ENCODE measurements at places on chromosomes 5 and 9.
A peak's percentile ranks its signal among the peaks of the same experiment; 100 is the strongest.

DNA sequence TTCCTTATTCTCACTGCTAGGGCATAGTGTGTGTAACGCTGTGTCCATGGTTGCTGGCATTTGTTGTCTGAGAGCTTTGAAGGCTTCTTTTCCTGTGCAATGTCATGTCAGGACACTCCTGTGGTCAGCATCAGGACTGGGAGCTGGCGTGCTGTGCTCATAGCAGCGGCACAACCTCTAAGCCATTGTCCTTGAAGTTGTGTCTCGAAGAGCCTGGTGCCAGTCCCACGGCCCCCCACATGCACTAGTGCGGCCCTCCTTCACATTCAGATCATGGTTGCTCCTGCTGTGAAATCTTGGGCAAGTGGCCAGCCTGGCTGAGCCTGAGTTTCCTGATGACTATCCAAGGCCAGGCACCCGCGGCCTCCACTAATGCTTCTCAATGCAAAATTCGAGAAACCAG, 32.4 kb downstream of the PDZD2 start:
- no peak for DNase-seq

GRCh38 chr5:180331647-180331950, 21.5 kb downstream of the GFPT2 start:
- DNase-seq = no peak

DNA sequence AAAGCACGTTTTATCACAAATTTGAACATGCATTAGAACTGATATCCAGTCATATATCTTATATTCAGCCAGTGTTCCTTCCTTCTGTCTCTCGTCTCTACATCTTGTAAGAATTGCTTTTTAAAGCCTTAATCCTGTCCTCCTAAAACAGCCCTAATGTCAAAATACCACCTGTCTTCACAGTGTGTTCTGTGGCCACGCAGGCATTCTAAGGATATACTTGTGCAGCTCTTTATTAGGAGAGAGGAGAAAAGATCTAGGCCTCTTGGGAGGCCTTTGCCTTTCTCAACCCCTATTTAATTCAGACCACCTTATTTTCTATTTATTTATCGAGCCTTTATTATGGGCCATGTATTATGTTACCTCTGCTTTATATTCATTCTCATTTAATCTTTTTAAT, 78.3 kb downstream of the MAN2A1 start:
- no peak for DNase-seq

DNA sequence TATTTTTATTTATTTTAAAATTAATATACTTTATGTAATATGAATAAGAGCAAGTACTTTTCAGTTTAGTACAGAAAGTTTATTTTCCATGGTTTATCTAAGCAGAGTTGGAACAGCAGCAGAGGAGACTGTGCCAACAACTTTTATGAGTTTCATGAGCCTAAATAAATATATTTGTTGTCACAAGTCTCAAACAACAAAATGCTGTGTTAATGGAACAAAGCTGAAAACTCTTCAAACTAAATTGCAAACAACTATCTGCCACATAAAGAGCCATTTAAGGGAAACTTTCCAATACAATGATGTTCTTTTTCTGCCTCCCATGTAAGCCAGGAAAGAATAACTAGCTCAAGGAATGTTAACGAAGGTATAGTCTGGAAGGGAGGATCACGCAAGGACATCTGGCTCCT, 96.1 kb downstream of the FBN2 start:
- no peak for DNase-seq

GRCh38 chr5:38944282-38944681, 98.5 kb downstream of the OSMR start:
- no peak for DNase-seq

GRCh38 chr9:71609448-71609830, 158.9 kb downstream of the CEMIP2 start:
- DNase-seq = peak; percentile 13

- DNase-seq = no peak
Observed at GRCh38 chr5:135015942-135016341, 18.1 kb downstream of the PITX1 start.

DNA sequence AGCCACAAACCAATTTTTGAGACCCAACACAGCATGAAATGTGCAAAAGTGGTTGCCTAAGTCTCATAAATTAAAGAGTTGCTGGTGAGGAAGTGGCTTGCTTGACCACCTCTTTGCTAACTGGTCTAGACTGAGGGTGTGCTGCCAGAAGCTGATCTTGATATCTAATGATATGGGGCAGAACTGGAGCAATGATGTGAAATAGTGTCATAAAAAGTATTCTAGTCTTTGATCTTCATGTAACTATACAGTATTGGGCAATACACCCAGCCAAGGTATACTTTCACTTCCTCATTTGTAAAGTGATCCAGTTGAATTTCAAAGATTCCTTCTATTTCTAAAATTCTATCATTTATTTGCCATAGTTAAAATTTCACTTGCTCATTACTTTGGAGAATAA, 5.9 kb upstream of the YTHDC2 start:
- DNase-seq = no peak

DNA sequence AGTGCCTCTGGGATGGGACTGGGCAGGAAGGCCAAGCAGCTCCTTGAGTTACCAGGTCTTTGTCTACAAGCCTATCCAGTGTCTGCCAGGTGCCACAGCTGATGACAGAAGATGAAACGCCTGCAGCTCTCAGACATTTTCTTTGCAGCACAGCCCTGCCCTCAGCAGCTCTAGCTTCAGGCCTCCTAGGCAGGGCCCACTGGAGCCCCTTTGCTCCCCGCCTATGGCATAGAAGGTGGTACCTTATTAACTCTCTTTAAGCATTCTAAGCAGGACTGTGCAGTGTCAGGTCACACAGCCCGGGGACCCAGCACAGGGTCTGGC, 1.3 kb upstream of the SKP1 start:
- DNase-seq = no peak

DNA sequence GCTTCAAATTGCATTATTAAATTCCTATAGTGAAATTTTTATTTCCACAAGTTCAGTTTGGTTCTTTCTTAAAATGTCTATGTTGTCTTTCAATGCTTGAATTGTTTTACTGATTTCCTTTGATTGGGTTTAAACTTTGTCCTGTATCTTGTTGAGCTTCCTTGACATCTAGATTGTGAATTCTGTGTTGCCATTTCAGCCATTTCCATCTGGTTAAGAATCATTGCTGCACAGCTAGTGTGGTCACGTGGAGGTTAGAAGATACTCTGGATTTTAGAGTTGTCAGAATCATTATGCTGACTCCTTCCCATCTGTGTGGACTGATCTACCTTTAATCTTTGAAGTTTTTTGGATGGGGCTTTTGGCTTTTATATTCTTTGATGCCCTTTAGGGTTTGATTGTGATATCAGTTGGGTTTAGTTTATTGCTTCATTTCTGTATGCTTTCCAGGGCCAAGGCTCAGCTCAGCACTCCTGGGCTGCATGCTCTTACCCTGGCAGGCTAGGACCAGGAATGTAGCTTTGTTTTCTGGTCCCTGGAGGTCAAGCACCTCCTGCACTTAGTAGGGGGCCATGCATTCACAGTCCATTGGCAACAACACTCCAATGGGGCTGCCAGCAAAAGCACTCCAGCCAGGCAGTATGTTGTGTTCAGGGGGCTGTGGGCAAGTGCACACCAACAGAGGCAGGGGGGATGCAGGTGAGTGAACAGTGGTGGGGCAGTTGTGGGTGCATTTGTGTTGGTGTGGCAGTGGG, 141.4 kb downstream of the PRR16 start:
- DNase-seq = no peak
